Globus pallidus (tissue), 1 donor: ENCODE measurements at places on chromosomes 6 and 20.
A peak's percentile ranks its signal among the peaks of the same experiment; 100 is the strongest.

GRCh38 chr6:54071821-54072340 lies 39.4 kb upstream of the MLIP start:
- DNase-seq = no peak

GRCh38 chr6:45472382-45472781 lies 94.6 kb upstream of the SUPT3H start:
- peak; percentile 72 for DNase-seq

GRCh38 chr6:5998236-5998635 lies 8.5 kb downstream of the NRN1 start:
- DNase-seq = no peak

DNA sequence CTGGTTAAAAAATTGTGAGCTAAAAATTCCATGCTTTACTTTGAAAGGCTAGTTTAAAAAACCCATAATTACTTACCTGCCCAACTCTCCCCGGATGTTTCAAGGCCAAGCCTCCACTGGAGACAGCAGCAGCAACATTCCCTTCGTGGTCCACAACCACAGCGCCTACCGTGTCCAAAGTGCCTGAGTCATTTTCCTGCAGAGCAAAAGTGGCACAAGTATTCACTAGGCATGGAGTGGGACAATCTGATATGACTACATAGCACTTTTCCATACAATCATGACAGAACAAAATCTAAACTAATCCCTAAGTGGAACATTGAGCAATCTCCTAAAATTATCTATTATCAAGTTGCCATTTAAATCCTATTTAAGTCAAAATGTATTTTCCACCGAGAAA lies 104.8 kb downstream of the TASP1 start:
- DNase-seq = no peak

DNA sequence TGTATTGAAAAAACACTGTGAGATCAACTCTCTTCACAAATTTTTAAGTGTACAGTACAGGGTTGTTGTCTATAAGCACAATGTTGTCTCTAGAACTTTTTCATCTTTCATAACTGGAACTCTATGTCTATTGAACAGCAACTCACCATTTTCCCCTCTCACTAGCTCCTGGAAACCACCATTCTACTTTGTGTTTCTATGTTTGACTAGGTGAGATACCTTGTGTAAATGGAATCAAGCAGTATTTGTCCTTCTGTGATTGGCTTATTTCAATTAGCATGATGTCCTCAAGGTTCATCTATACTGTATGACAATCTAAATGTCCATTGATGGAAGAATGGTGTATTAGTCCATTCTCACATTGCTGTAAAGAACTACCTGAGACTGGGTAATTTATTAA lies 210.1 kb upstream of the FUT9 start:
- no peak for DNase-seq

DNA sequence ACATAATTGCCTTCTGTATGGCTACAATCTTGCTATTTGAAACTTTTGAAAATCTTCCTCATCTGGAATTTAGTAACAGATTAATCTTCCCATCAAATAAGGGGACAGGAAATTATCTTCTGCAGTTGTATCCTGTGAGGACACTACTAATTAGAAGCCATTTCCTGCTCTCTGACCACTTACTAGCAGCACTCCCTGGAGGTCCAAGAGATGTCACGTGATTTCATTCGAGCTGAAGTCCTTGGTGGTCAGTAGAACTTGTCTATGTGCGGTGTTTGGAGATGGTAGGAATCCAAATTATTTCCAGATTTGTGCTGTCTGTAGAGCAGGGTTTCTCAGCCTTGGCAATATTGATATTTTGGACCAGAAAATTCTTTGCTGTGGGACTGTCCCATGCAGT lies 202.5 kb downstream of the TFAP2B start:
- no peak for DNase-seq

DNA sequence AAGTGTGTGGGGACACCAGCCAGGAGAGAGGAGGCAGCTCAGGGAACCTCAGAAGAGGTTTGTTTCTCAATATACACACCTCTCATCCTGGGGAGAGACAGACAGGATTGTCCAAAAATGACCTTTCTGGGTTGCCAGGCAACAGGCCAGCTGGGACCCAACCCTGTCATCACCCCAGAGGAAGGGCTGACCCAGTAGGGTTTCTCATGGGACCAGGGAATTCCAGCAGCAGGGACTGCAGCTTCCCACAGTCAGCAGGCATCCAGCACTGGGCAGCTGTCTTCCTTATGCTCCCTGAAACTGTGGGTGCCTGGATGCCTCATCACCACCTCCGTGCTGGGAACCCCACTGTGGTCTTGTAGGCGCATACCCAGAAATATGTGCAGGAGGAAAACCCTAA lies 1.3 kb downstream of the C20orf202 start:
- no peak for DNase-seq

GRCh38 chr6:96420294-96420693 lies 101.3 kb upstream of the UFL1 start:
- DNase-seq = no peak

DNA sequence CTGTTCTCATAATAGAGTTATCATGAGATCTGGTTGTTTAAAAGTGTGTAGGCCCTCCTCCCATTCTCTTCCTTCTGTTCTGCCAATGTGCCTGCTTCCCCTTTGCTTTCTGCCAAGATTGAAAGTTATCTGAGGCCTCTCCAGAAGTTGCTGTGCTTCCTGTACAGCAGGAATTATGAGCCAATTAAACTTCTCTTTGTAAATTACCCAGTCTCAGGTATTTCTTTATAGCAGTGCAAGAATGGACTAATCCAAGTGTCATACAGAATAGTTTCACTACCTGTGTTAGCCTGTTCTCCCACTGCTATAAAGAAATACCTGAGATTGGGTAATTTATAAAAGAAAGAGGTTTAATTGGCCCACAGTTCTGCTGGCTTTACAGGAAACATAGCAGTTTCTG lies 100.0 kb downstream of the CD24 start:
- no peak for DNase-seq

DNA sequence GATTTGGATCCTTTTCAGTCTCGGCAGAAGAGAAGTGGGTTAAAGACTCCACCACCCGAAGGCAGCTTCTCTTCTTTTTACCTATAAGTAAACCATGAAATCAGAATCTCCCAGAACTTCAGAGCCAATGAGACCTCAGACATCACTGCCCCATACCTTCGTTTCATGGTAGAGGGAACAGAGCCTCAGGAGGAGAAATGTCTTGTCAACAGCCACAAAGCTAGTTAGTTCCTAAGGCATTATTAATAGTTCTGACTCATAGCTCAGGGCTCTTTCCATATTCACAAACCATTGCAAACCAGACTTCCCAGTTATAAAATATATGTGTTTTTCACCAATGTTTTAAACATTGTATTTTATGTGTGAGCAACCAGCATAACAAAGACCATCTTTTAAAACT lies 118.7 kb upstream of the RIPOR2 start:
- no peak for DNase-seq

GRCh38 chr6:22737331-22737730 lies 168.0 kb downstream of the HDGFL1 start:
- peak; percentile 75 for DNase-seq

DNA sequence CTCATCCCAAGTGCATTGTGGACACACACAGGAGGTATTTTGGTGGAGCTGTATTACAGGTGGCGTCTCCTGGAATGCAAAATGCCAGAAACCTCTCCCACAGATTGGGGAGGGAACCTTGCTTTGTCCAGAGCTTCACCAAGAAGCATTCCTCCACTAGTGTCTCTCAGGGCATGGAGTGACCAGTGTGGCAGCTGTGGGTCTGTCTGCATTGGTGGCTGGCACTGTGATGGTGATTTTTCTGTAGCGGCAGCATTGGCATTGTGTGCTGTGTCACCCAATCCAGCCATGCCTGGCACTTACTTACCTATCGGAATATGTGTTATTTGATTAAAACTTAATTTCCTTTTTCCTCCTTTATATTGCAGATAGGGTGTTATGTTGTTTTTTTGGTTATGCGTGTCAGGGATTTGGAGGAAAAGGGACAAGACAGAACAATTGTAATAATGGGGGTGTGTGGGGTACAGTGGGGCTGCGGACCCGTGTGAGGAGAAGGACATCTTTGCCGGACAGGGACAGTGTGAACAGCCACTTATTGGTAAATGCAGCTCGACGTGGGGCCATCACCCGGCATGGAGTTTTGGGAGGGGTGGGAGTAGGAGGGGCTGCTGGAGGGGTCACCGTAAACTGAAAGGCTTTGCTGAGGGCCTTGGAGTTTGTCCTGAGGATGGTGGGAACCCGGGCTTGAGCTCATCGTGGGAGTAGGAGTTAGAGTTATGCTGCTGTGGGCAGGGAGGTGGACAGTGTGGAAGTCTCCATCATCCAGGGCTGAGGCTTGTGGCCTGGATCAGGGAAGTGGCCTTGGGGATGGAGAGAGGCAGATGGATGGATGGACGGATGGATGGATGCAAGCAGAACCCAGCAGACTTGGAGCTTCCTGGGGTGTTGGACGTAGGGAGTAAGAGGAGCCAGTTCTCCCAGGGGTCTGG lies 105.0 kb downstream of the SYCP2 start:
- no peak for DNase-seq

DNA sequence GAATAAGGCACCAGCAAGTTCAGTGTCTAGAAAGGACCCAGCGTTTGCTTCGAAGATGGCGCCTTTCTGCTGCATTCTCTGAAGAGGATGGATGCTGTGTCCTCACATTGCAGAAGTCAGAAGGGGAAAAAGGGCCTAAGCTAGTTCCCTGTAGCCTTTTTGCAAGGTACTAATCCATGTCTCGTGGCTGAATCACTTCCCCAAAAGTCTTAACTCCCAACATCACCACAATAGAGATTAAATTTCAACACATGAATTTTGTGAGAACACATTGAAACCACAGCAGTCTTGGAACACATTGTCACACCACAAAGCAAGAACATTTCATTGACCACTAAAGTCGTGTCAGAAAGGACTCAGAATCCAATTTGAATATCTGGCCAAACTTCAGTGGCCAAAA lies 42.1 kb downstream of the KLHL31 start:
- no peak for DNase-seq

DNA sequence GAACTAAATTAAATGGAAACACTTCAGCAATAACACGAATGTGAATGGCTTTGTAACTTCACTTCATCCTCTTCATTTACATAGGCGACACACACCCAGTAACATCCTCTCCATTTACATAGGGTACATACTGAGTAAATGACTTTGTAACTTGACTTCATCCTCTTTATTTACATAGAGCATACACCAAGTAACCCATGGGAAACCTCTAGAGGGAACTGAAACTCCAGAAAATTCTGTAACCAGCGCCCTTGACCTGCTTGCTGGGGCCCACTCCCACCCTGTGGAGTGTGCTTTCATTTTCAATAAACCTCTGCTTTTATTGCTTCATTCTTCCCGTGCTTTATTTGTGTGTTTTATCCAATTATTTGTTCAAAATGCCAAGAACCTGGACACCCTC lies 81.6 kb upstream of the OPRM1 start:
- peak; percentile 2 for DNase-seq

- no peak for DNase-seq
These were observed 6.4 kb upstream of the PMEPA1 start for GRCh38 chr20:57716202-57716601.

DNA sequence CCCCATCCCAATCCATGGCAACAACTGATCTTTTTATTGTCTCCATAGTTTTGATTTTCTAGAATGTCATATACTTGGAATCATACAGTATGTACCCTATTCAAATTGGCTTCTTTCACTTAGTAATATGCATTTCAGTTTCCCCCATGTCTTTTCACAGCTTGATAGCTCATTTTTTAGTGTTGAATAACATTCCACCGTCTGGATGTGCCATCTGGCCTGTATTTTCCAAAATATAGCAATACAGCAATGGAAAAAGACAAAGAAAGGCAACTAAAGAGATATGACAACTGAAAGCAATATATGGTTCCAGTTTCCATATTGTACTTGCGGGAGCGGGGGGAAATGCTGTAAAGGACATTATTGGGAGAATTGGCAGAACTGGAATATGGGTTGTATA lies 166.4 kb upstream of the NT5E start:
- DNase-seq = no peak

- DNase-seq = no peak
These were observed 643.6 kb upstream of the CHD6 start for GRCh38 chr20:42261766-42262270.

DNA sequence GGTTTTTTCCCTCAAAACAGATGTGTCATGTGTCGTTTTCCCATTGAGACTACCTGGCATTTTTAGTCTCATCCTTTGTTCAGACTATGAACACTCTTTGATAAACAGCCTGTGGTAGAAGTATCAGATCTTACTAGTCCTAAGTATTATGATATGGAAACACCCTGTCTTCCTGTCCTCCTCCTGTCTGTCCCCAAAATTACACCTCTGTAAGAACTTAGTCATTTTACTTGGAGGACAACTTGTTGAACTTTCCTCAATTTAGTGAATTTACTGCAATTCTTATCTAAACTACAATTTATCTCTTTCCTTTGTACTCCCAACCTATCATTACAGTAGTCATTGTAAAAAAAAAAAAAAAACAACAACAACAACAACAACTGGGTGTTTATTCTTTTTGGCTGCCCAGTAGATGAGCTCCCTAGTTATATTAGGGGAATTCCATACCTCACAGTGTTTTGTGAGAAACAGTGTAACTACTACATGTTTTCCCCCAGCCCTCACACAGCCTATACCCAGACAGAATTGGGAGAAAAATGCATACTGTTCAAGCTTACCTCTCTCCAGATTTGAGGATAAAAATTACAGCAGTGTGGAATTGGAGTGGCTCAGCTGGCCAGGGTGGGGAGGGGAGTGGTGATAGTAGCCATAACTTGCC lies 18.5 kb upstream of the ERVFRD-1 start:
- DNase-seq = no peak

DNA sequence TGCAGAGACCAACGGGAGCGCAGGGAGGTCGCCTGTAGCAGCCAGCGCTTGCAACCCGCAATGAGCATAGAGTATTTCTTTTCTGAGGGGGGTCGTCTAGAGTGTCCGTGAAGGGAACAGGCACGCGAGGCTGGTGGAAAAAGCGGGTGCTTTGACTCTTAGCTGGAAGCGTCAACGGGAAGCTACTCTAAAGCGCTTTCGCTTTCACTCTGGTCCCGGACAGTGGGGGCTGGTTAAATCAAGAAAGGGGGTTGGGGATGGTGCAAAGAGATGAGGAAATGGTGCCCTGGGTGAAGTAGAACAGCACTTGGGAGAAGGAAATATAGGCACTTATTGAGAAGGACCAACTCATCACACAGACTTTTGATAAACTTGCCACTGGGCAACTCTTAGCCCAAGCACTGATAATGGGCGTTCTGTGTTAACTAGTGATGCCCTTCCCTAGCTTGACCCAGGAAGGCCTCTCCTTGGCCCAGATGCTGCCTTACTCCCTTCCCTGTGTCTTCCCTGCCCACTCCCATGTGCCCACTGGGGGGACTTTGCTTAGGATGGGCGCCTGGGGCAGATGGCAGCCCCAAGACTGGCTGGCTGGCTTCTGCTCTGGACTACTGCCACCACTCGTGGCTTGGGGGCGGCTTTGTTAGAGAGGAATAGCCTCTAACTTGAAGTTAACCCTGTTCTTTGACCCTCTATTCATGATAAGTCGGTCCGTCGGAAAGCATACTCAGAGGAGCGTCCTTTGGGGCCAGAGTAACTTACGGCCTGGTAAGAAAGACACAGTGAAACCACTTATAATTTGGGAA lies 585 bp downstream of the PSMB9 start:
- peak; percentile 66 for DNase-seq

DNA sequence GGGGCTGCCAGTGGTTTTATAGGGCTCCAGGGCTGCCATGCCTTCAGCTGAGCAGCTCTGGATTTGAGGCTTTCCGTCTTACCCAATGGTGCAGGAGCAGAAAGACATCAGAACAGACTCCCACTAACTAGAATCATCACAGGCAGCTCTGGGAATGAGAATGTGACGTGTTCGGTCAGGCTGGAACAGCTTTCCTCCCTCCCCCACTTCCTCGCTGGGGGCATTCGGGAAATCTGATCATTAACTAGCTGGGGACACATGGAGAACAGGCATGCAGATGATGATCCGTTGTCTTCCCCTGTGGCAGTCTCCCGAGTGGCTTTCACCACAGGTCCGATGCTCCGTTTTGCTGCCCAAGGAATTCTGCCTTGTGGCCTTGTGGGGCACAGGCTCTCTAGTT lies 5.5 kb upstream of the MTG2 start:
- DNase-seq = no peak
